ENCODE measurements at places on chromosomes 11 and 22.

- DNase-seq = no peak
These were observed 154.7 kb downstream of the C11orf91 start for GRCh38 chr11:33545931-33546330.

- DNase-seq = no peak
These were observed 1.7 kb upstream of the CBX6 start for GRCh38 chr22:38873469-38874411.

- no peak for DNase-seq
These were observed 35.0 kb downstream of the PPFIBP2 start for GRCh38 chr11:7548659-7549274.

- no peak for DNase-seq
These were observed 1030.4 kb upstream of the CNTN5 start for GRCh38 chr11:97990162-97990920.

- DNase-seq = no peak
These were observed 94.8 kb downstream of the CTTN start for GRCh38 chr11:70493089-70493474.

- DNase-seq = no peak
These were observed 558.4 kb upstream of the CADM1 start for GRCh38 chr11:116062490-116063171.

DNA sequence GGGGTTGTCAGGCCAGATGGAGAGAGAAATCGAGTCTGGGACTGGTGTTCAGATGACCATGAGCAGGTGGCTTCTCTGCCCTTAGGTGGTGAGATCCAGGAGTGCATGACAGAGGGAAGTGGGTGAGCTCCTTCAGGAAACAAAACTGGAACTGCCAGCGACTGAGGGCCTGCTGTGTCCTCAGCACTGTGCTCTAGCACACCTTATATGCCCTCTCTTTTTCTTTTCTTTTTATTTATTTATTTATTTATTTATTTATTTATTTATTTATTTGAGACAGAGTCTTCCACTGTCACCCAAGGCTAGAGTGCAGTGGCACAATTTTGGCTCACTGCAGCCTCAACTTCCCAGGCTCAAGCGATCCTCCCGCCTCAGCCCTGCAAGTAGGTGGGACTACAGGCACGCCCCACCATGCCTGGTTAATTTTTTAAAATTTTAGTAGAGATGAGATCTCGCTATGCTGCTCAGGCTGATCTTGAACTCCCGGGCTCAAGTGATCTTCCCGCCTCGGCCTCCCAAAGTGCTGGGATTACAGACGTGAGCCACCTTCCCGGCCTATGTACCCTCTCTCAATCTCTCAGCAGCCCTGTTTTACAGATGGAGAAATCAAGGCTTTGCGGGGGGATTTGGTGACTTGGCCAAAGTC lies 14.8 kb upstream of the RASD2 start:
- no peak for DNase-seq

DNA sequence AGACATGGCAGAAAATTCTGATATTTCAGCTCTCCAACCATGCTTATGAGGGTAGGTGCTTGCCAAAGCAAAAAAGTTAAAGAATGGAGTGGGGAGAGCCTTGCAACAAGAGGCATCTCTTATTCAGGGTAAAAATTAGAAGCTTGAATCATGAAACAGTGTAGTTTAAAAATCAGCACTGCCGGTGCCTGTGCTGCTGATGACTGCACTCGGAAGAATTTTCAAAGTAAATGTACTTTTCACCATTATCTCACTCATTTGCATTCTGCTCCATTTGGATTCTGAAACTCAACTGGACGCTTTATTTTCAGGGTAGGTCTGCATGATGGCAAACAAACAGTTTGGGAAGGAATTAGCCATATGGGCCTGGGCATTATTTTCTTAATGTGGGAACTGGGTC lies 126.3 kb downstream of the KIRREL3 start:
- no peak for DNase-seq

GRCh38 chr11:130397780-130398179 lies 30.6 kb downstream of the ADAMTS8 start:
- DNase-seq = no peak

GRCh38 chr11:9143721-9144120 lies 52.3 kb upstream of the SCUBE2 start:
- DNase-seq = no peak

DNA sequence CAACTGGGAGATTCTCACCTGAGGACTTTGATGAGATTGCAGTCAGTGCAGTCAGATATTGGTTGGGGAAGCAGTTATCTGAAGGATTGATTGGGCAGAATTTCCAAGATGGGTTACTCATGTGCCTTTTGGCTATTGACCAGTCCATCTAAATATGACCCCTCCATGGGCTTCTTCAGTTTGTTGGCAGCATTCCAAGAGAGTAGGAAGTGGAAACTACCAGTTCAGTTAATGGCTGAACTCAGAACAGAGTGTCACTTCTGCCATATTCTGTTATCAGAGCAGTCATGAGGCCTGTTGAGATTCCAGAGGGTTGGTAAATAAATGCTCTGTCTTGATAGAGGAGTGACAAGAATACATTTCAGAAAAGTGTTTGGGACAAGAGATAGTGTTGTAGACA lies 71.0 kb downstream of the CYP2R1 start:
- no peak for DNase-seq

DNA sequence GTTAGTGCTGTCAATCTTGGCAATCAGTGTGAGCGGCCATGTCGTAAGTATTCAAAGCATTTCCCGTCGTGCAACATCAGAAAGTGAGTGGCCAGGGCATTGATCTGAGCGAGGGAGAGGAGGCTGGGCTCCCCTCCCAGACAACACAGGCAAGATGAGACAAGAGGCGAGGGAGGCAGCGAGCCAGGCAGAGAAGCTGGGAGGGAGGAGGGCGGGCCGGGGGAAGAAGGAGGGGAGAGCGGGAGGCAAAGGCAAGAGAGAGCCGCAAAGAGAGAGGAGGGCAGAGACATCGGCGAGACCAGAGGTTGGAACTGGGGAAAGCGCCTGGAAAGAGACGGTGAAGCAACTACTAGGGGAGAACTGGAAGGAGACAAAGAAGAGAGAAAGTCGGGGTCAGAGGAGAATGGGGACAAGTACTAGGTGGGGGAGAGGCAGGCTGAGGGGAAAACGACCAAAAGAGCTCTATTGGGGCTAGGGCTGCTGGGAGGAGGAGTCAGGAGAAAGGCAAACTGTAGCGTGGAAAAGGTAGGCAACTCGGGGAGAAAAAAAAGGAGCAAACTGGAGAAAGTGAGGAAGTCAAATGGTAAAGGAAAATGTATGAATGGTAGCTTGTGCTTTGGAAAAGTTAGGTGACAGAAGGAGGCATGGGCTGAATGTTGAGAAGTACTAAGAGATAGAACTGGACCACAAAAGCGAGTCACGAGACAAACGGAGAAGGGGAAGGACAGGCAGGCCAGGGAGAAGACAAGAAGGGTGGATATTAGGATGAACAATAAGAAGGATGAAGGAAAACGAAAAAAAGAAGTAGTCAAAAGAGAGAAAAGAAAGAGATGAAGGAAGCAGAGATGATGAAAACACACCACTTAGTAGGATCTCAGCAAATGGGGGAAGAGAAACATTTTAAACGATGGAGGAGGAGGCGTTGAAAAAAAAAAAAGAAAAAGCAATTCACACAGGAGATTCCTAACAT lies 130.5 kb upstream of the C11orf58 start:
- DNase-seq = no peak

DNA sequence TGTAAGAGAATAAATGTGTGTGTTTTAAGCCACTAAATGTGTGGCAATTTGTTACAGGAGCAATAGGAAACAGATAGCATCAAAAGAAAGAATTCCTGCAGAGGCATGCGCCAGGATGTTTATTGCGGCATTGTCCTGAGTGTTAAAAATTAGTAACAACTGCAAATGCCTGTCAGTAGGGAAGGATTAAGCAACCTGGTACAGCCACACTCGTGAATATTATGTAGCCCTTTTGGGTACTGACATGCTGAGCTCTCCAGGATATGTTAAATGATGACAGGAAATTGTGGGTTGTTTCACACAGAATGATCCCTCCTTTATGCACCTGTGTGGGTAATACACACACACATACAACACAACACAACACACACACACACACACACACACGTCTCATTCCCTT lies 69.7 kb upstream of the MYOD1 start:
- no peak for DNase-seq

GRCh38 chr11:79937676-79938334 lies 497.0 kb upstream of the TENM4 start:
- DNase-seq = no peak

DNA sequence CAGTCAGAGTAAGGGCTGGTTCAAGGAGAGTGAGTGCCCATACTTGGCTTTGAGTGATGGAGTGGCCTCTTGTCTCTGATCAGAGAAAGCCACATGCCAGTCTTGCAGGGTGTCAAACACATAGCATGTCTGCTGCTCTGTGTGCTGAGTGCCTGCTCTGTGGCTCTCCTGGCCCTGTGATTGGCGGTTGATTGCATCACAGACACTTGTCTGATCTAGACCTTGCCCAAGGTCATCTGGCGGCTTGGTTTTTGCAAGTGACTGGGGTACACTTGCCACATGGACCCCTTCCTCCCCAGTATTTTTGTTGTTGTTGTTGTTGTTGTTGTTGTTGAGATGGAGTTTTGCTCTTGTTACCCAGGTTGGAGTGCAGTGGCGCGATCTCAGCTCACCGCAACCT lies 10.3 kb downstream of the OSBP2 start:
- no peak for DNase-seq

Measured in cortex of kidney (tissue), 1 donor.